ENCODE measurements at places on chromosomes 11 and 22.

DNA sequence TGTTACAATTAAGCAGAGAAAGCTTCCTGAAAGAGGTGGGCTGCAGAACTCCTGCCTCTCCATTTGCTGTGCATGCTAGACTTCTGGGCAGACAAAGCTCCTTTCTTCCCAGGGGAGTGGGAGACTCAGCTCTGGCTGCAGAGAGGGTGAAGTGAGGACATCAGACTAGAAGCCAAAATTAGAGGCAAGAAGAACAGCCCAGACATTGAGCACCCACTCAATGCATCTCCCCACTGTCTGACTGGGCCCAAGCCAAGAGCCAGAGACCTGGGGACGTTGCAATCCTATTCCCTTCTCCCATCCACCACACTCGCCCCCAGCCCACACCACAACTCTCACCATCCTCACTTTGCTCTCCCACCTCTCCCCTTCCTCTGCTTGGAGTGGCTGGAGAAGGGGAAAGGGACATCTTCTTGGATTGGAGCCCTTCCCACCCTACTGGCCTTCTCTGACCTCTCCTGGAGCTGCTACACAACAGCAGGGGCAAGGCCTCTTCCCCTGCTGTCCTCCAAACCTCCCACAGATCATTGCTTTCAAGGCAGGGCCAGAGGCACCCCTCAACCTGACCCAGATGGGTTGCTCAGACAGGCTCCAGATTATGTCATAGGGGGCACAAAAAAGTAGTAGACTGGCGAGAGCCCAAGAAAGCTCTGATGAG is 477.7 kb upstream of the CADM1 start:
- DNase-seq, result no peak

- DNase-seq, result no peak
These were observed 38.7 kb downstream of the MYO18B start for GRCh38 chr22:25780673-25781072.

- DNase-seq, result no peak
These were observed 33.2 kb upstream of the GAB2 start for GRCh38 chr11:78450866-78451265.

DNA sequence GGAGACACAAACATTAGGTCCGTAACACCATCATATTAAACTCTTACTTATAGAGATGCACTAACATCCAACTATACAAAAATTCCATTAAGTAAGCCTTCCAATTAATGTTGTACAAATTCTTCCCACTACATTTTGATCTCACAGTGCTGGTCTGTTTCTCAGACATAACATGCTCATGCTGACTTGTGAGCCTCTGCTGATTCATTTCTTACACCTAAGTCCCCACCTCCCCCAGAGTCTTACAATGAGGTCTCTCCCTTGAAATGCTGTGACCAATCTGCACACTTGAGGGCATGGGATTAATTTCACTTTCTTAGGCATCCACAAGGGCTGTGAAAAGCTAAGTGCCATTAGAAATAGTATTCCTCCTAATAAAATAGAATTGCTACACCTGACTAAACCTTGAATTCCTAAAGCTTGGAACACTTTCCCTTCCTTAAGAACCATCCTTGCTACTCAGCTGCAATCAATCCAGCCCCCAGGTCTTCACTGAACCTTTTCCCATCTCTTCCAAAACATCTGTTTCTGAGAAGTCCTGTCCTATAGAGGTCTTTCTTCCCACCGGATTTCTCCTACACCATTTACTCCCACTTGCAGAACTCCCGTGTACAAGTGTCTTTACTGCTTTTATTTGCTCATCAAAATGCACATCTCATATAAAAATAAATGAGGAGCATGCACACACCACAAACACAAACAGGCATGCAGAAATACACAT is 2.0 kb downstream of the HBG1 start:
- DNase-seq, result no peak

DNA sequence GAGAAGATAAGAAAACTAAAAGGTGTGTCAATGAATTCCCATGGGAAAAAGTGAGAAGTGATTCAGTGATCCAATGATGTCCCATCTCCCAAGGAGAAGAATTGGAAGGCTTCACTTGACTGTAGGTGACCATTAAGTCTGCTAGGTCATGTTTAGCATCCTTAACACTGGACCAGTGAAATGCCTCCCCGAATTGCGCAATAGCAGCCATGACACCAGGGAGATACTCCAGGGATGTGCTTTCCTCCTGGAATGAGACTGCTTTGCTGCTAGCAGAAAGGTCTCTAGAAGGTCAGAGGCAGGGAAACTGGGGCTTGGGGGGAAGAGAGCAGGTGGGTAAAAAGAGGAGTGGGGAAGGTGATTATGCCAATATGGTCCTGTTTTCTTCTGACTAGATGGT is 364.3 kb downstream of the OPCML start:
- no peak for DNase-seq

DNA sequence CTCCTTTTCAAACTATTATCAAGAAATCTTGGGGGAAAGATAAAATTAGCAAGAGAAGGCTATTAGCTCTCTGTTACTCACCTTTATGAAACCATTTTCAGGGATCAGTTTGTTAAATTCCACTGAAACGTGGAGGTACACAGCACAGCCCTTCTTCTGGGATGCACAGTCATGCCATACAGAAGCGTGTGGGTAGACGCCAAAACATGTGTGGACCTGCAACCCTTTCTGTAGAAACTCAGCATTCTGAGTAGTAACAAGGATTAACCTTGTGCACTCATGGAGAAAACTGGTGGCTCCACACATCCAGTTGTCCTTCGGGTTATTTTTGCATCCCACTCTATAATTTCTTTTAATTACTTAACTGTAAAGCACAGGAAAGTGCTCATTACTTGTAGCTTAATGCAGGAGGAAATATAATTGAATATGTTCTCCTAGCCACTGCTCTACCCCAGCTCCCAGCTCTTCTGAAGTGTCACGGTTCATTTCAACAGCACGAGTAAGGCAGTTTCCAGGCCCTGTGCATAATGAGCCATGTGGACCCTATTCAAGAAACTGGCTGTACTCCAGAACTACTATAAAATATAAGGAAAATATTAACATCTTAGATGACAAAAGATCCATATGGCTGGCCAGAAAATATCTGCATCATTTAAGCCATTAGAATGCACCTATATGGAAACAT is 26.1 kb downstream of the BDNF start:
- DNase-seq, result peak; percentile 14

DNA sequence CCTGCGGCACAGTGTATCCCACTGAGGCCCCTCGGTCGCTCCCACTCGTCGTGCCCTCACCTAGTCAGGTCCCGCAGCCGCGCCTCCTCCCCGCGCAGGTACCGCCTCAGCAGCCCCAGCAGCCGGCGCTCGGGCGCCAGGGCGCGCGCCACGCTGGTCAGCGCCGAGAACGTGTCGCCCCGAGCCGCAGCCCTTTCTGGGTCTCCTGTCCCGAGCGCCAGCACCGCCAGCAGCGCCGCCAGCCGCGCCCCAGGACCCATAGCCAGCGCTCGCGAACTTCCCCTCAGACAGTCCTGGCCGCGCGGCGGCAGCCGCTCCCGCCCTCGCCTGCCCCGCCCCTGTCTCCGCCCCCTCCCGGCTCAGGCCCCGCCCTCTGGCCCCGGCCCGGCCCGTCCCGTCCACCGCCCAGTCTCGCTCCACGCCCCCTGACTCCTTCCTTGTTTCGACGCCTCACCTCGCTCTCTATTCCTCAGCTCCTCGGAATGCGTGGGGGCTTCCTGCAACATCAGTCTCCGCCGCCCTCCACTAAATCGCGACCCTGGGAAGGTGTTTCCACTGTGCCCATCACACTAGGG is at the start of gene P4HA3:
TSS of gene P4HA3 (minus strand) at position 289 of the 575 bp plus-strand sequence. CDS start at position 260, 29 bp downstream.
- peak; percentile 27 for DNase-seq

DNA sequence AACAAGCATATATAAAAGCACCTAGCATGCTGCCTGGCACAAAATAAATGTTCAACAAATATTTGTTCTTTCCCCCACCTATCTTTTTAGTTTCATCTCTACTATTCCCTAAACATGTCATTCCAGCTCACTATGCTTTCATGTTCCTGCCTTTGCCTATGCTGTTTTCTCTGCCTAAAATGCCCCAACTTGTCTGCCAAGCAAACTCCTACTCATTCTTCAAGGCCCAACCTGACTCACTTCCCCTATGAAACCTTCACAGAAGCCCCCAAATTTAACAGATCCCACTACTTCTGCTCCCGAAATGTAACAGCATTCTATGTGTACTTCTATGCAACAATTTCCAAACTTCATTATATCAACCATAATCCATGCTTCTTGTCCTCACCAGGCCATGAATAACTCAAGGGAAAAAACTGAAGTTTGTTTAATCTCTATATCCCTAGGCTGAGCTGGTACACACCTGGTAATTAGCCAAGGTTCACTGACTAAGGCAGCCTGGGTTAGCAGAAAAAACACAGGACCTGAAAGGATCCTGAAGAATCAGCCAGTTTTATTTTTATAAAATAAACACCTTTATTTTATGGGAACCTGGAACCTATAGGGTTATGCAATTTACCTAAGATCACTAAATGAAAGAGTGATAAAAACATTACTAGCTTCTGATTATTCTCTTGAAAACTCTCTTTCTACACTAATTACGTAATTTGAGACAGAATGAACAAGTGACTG is 72.2 kb downstream of the PAK1 start:
- peak; percentile 36 for DNase-seq

- peak; percentile 86 for DNase-seq
These were observed 49.9 kb upstream of the LDLRAD3 start for GRCh38 chr11:35893796-35894475.

- no peak for DNase-seq
These were observed 206.9 kb downstream of the SOX6 start for GRCh38 chr11:16149476-16149875.

- no peak for DNase-seq
These were observed 121.6 kb downstream of the BUD13 start for GRCh38 chr11:116651098-116651736.

Data from DMS79 (cell line).